Hindlimb muscle (tissue), 1 donor: ENCODE measurements at places on chromosomes 5 and 9. TPM values are rescaled to one million over a fixed set of nuclear protein-coding genes. Genes with fewer than 3 reads are reported as not detected.

DNA sequence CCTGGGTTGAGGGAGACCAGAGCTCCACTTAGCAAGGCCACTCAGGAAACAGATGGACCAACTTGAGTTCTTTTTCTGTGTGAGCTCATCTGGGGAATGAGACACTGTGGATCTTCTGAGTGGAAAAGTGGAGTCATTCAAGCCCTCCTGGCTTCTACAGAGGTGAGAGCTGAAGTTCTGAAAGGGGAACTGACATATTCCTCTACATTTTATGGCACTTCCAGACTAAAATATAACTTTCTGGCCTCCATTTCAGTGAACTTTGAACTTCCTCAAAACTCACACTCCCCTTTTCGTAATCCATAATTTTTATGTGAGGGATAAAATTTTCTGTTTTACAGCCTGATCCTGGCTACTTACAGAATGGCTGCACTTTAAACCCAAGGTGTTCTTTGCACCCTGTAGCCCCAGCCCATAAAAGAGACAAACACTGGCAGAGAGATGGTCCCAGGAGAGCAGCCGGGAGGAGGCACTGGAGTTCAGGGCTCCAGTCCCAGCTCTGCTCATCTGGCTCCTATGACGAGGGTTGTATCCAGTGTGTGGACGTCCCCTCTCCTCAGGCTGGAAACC, 10.8 kb downstream of the SPAAR start:
- DNase-seq, result no peak

GRCh38 chr5:132962429-132963021, 909 bp downstream of the AFF4 start:
- peak; percentile 78 for DNase-seq

DNA sequence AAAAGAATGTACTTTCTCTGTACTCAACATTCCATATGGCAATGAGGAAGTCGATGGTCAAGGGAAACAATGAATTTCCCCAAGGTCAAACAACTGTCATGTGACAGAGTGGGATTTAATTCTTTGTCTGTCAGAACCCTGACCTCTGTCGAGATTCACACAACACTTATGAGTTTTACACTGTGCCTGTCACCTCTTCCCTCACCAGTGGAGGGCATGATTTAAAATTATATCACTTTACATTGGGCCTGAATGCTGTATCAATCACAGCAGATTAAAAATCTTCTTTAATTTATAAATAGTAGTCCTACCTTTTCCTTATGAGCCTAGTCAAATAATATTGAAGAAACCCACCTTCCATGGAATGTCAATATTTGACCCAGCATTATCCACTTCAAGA, 276.7 kb downstream of the CDH10 start:
- no peak for DNase-seq

DNA sequence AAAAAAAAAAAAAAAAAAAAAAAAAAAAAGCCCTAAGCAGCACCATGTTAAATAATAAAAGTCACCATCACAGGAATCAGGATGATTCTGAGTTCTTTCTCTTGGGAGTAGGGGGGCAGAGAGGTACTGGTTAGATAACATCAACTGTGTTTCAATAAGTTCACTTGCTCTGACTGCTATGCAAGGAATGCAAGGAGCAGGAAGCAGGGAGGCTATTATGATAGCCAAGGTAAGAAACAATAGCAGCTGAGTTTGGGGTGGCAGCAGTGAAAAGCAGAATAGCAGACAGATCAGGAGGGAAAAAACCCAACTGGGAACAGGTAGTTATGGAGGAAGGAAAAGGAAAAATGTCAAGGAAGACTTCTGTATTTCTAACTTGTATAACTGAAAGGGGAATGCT, 8.2 kb downstream of the CEP120 start:
- no peak for DNase-seq

The CDKN2B-AS1 gene
- 0.26 TPM for polyA plus RNA-seq

GRCh38 chr9:88391921-88392320, 3.7 kb downstream of the SPIN1 start:
- no peak for DNase-seq

DNA sequence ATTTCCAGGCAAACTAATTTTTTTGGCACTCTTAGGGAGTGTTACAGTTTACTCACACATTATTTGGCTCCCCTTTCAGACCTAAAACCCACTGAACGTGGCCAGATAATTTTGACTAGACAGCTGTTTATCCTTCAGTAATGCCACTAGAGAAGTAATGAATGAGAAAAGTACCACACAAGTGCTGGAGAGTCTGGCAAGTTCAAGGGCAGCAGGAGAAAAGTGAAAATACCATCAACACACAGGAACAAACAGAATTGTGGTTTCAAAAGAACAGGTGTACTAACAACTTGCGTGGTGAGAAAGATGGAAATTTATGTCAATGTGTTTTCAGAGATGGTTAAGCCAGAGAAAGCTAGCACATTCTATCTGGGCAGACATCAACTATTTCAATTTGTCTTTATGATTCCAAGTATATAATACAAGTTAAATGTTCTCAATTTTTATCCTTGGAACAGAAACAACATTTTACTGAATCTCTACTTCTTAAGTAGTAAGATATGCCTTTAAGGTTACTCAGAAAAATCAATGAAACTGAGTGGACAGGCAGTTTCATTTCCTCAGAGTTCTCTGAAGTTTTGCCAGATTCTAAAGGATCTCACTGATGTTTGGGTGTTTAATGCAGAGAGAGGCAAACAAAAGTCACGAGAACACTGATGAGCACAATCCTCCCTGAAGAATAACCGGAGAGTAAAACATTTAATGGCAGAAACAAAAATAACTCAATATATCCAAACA, 91.0 kb downstream of the ARSB start:
- DNase-seq, result peak; percentile 48

The NDUFB6 gene
- 62.8 TPM for polyA plus RNA-seq

DNA sequence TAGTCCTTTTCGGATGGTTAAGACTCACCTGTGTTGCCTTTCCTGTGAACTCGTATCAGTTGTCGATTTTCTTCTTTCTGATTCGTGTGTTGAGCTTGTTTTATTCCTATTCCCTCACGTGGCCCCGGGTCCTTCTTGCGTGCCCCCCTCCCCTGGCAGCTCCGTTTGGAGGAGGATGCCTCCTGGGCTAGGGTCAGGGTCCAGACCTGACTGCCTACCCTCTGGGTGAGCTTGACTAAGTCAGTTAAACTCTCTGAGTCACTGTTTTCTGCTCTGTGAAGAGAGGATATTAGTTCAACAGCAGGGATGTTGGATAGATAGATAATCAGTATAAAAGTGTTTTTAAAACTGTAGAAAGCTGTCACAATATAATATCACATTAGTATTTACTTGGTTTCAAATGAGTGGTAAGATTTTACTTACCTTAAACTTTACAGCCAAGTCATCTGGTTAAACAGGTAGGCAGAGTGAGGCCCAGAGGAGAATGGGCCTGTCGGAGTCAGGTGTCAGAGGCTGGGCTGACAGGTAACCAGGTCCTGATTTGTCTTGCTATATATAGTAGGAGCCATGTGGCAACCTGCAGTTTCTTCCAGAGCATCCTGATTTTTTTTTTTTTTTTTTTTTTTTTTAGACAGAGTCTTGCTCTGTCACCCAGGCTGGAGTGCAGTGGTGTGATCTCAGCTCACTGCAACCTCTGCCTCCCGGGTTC, 24.2 kb downstream of the PPARGC1B start:
- no peak for DNase-seq

DNA sequence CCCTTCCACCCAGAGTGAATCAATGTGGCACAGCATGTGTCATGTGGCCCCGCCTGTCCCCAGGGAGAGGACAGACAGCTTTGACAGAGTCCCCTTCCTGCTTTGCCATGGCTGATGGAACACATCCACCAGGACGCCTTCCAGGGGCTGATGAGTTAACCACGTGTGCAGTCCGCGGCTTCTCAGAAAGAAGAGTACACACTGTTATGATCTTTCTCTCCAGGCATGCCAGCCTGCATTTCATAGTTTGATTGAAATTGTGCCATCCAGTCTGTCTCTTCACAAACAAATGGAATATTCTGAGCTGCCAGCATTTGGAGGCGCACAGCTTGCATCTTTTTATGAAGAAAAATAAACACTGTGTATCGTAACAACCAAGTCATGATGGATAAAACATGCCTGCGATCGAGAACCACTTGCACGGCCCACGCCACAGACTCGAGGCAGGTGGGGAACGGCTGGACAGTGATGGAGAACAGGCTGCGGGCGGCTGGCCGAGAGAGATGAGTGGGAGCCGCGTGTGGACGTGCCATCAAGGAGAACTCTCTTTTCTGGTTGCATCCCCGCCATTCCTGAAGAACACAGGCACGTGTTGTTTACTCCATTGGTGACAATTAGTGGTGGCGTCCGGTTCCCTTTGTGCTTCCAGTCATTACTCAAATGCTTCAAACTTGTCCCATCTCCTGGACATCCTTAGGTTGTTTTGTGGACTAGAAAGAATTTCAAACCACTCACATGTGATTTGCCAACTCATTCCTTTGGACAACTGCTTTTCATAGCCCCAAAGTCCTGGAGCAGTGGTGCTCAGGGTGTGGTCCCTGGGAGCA, 220.2 kb downstream of the AGTPBP1 start:
- DNase-seq, result peak; percentile 50

DNA sequence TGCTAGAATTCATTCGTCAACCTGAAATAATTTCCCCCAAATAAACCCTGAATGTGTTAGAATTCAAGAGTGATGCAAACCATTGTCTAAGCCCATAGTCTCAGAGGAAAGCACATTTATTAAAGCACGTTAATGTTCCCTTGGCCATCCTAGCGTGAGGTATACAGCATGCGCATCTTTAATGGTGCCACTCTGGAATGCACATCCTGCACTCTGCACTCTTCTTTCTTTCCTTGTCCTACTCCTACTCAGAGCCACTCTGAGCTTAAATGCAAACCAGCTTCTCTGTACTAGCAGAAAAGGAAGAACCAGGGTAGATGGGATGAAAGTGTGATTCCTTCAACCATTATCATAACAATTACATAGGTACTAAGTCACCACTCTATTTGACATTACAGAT, 50.4 kb downstream of the ARL15 start:
- no peak for DNase-seq

The PCDHGB1 gene
- 0.45 TPM for polyA plus RNA-seq

The SLC45A2 gene
- polyA plus RNA-seq, result 0.65 TPM

DNA sequence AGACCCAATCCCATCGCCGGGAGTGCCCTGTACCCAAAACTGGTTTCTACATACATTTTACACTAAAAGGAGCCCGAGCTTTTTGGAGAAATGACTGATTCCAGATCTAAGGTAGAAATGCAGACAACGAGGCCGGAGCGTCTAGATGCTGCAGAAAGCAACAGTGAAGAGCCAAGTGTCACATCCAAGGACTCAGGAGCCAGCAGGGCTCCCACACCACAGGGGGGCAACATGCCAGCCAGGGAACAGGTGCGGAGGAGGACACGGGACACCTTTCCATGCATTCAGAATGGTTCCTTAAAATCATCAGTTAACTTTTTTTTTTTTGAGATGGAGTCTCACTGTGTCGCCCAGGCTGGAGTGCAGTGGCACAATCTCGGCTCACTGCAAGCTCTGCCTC, 23.1 kb upstream of the NRARP start:
- DNase-seq, result no peak

GRCh38 chr5:168474319-168474718, 12.0 kb upstream of the RARS1 start:
- no peak for DNase-seq

DNA sequence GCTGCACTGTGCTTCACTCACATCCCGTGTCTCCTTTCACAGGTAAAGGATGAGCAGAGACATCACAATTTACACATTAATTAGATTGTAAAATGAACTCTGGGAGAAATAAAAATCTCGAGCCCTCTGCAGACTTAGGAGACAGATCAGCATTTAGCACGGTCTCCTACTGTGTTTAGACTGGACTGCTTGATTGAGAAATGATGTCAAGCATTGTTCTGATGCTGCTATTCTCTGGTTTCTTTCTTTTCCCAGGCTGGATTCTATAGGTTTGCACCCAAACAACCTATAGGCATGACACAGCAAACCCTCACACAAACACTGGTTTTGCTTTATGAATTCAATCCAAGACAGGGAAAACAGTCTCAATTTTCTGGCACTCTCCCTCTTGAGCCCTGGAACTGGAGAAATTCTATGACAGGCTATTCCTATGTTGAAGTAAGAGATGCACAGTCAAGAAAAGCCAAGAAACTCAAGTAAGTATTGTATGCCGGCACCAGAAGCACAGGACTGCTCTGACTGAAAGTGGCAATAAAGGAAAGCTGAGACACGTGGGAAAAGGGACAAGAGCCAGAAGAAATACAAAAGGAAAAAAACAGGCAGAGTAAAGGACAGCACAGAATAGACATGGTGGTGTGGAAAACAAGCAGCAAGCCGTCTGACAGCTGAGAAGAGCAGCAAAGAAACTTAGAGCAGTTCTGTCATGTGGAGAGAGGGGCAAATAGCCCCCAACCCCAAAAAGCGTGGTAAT, 24.8 kb upstream of the ERAP2 start:
- peak; percentile 4 for DNase-seq

- DNase-seq, result no peak
Observed at GRCh38 chr5:148491793-148492184, 108.0 kb downstream of the FBXO38 start.

The PCDHGB5 gene
- 4.1 TPM for polyA plus RNA-seq

DNA sequence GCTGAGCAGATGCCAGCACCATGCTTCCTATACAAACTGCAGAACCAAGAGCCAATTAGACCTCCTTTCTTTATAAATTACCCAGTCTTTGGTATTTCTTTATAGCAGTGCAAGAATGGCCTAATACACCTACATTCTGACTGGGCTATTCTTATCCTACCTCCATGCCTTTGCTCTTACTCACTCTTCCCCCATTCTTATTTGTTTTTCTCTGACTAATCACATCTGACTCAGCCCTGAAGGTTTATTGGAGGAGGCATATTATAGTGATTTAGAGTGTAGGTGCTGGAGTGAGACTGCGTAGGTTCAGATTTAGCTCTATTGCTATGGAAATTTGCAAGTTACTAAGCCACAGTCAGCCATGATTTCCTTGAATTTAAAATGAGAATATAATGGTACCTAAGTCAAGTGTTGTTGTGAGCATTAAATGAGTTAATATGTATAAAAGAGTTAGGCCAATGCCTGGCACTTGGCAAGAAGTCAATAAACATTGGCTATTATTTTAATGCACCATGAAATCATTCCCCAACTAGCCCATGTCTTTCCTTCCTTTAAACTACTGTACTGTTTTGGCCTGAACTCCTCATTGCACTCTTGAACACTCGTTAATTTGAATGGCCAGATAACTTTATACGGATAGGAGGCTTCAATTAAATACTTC, 531.2 kb upstream of the ZNF608 start:
- DNase-seq, result no peak

DNA sequence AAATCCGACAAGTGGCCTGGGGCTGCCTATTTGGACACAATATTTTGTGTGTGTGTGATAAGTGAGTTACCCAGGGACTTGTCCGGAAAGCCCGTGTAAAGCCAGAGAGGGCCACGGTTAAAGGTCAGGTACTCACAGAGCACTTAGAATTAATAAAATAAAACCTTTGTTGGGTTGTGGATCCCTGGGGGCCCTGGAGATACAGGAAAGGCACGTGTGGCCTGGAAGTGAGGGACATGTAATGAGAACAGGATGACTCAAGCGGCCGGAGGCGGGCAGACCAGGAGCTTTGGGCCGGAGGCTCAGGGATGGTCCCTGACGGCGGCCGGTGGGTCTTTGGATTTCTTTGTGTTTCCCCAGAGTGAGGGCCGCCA, 1.0 kb downstream of the DMRT2 start:
- DNase-seq, result no peak
